Stimulated activated CD8-positive, alpha-beta memory T cell treated with anti-CD3 and anti-CD28 coated beads, Interleukin-7, amount 100 ng/mL, for 1 hour (primary cell): ENCODE measurements at places on chromosomes 2 and 18.

- no peak for DNase-seq
Observed at GRCh38 chr2:173441222-173441621, 86.5 kb downstream of the CDCA7 start.

DNA sequence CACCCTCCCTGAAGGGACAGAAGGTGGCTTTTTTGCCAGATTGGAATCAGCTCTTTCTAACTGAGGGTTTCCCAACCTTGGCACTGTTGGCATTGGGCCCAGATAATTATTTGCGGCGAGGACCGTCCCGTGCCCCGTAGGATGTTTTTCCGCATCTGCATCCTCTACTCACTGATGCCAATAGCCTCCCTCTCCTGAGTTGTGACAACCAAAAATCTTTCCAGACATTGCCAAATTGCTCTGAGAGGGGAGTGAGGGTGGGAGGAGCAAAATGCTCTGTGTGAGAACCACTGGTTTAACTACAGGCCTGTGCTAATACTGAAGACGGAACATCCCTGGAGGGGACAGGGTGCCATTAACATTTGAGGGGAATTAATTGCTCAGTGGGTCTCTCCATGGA, 33.6 kb upstream of the GLI2 start:
- DNase-seq, result no peak

GRCh38 chr2:197599285-197599965, 76.0 kb downstream of the RFTN2 start:
- DNase-seq, result no peak

- DNase-seq, result no peak
Observed at GRCh38 chr2:73092146-73092783, 20.5 kb downstream of the RAB11FIP5 start.

DNA sequence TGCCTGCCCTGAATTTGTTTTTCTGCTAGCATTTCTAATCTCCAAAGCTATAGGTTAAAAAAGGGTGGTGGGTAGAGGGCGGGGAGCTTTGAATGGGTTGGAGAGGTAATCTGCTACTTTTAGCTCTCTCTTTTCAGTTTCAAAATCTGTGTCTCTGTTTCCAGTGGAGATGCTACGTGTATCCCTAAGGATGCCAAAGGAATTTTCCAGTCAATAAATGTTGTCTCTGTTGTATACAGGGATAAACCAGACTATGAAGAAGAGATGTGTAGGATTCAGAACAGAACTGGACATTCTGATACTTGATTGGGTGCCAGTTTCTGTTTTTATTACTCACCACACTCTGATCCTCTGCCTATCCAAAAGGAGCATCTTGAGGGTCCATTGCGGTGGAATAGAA, 50.1 kb downstream of the TMEM178A start:
- no peak for DNase-seq

GRCh38 chr18:30965237-30965636, 77.3 kb downstream of the DSC3 start:
- DNase-seq, result no peak

GRCh38 chr2:218194880-218195279, 22.1 kb upstream of the ARPC2 start:
- no peak for DNase-seq

GRCh38 chr2:162538967-162539366, 195.0 kb downstream of the GCA start:
- no peak for DNase-seq

- DNase-seq, result no peak
Observed at GRCh38 chr2:76464310-76464709, 753.6 kb upstream of the GCFC2 start.

DNA sequence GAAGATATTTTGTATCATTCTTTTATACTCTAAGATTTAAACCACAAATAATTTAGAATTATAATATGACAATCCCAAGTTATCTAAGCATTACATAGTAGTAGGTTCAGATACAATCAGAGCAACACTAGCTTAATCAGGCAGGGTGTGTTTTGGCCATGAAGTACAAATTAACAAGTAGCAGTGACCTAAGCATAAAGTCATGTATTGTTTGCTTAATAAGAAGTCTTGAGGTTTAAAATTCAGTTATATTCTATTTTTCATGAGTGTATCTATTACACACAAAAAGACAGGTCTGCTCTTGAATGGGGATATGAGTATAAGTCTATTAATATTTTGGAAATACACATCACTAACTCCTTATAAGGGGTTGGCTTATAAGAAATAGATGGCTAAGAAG, 39.9 kb downstream of the DYNAP start:
- DNase-seq, result no peak

DNA sequence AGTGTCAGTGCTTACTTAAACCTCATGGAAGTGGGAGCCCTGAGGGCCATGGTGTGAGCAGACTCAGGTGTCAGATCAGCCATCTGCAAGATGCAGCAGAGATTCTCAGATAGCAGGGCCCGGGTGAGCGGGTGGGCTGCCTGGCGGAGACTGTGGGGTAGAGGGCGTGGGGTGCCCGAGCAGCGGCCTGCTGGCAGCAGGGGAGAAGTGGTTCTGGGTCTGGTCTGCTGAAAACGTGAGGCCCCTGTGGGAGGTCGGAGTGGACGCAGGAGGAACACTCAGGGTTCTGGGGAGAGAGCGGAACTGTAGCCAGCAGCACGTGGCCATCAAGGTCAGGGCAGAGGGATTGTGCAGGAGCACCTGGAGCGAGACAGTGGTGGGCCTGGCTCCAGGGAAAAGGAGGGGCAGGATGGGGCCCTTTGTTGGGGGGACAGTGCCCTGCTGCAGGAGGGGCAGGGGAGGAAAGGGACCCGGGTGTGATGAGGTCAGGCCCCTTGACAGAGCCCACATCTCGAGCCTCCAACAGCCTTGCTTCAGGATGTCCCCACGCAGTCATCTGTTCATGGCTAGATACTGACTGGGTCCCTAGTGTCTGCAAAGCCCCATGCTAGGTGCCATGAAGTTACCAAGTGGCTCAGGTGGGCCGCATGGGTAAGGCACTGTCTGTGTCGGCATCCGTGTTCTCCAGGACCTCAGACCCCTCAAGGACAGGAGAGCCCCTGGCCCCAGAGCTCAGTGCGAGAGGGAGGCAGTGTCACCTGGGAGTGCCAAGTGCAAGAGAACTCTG, 2.7 kb upstream of the ESPNL start:
- DNase-seq, result no peak

- DNase-seq, result no peak
Observed at GRCh38 chr2:177037569-177037968, 175.0 kb upstream of the HNRNPA3 start.
